ENCODE measurements at places on chromosomes 2 and 18. TPM values are rescaled to one million over a fixed set of nuclear protein-coding genes. Genes with fewer than 3 reads are reported as not detected.

DNA sequence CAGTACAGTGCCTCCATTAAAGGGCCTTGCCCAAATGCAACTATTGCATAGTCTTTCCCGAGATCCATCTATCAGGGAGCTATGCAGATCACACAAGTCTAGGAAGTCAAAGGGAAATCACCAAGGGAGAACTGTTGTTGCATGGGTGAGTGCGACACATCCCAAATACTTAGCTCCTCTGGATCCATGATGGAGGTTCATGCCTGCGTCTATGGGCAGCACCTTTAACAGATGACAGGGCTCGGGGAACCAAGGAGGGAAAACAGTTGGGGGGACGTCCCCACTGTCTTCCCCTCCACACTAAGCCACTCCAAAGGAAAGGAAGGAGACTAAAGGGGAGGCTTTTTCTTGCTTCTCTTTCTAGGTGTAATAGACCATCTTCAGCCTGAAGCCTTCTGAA, 552.8 kb upstream of the PKDCC start:
- H3K27ac ChIP-seq: no peak overlapping the region
- H3K4me3 ChIP-seq: no peak overlapping the region
- H3K27me3 ChIP-seq: no peaks in the 10 kb centered on the region
- no peak for DNase-seq
- no peaks in the 10 kb centered on the region for H3K4me1 ChIP-seq

- H3K27me3 ChIP-seq: no peaks in the 10 kb centered on the region
- H3K4me3 ChIP-seq: no peak overlapping the region
- H3K36me3 ChIP-seq: peaks cover 3% of the 10 kb centered on the region
- H3K4me1 ChIP-seq: peaks cover 37% of the 10 kb centered on the region
- H3K27ac ChIP-seq: no peak overlapping the region
- DNase-seq: no peak
Observed at GRCh38 chr2:168155046-168155445, 92.3 kb downstream of the STK39 start.

DNA sequence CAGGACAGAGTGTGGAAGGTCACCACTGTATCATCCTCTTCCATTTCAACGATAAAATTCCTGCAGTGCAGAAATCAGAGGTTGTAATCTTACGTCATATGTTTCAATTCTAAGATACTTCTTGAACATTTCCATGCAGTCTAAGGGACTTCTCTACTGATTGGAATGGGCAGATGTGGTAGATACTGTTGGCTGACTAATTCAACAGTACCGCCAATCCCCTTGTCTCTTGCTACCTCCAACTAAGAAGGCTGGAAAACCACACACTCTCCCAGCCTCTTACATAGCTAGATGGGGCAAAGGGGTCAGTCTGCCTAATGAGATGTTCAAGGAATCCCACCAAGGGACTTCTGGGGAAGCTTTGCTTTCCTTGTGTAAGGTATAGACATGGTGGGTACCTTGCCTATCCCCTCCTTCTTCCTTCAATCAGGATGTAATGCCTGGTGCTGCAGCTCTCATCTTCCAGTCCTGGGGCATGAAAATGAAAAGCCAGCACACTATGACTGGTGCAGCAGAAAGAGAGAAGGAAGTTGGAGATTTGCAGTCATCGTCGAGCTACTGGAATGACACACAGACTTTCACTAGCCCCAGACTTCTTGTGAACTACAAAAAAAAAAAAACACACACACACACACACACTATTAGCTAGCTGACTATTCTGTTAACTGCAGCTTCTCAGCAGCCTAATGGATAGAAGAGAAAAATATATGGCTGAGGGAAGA, 84.1 kb downstream of the ALPK2 start:
- H3K4me1 ChIP-seq: peaks cover 9% of the 10 kb centered on the region
- H3K36me3 ChIP-seq: no peaks in the 10 kb centered on the region
- DNase-seq: no peak
- H3K4me3 ChIP-seq: no peak overlapping the region

- H3K4me1 ChIP-seq: no peaks in the 10 kb centered on the region
- peaks cover 39% of the 10 kb centered on the region for H3K36me3 ChIP-seq
- no peak overlapping the region for H3K27ac ChIP-seq
- no peak for DNase-seq
Observed at GRCh38 chr2:127847931-127848330, 10.0 kb downstream of the POLR2D start.

- H3K36me3 ChIP-seq: no peaks in the 10 kb centered on the region
- H3K4me3 ChIP-seq: no peak overlapping the region
- peaks cover 30% of the 10 kb centered on the region for H3K4me1 ChIP-seq
- peak overlapping the region; percentile 90 for H3K27ac ChIP-seq
- no peak for DNase-seq
- no peaks in the 10 kb centered on the region for H3K27me3 ChIP-seq
Observed at GRCh38 chr2:160970052-160970965, 189.9 kb upstream of the TANK start.

DNA sequence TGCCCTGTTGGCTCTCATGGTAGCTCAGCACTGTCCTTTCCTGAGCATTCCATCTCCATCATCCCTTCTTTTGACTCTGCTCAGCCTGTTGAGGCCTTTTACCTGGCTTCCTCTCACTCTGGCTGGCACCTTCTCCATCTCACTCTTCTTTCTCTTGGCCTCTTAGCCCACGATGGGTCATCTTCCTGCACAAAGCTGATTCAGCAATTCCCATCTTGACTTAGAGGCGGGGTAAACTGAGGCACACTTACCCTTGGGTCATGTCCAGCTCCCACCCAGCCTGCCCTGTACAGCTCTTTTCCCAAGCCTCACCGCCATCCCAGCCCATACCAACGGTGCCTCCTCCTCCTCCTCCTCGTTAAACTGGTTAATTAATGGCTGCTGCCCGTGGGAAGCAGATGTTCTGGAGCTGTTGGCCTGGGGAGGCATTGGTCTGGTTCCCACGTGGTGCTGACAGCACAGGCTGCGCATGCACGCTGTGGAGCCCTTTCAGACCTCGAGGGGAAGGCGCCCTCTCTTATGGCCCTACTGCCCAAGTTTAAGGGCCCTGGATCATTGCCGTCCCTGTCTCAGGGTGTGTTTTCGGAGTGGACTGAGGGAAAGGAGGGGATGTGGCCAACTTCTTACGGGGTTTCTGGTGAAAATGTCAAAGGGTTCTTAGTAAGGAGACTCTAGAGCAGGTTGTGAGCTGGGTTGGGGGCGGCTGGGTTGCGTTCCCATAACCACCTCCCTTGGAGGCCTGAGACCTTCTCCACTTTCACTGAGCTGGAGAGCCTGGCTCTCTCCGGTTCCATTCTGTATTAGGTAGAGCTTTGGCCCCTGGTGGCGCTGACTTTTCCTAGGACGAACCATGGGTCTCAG, 10.9 kb downstream of the WNT10A start:
- no peak overlapping the region for H3K4me3 ChIP-seq
- no peak for DNase-seq
- H3K36me3 ChIP-seq: peaks cover 16% of the 10 kb centered on the region
- H3K4me1 ChIP-seq: peaks cover 51% of the 10 kb centered on the region

The LRATD1 gene
- 2.6 TPM for total RNA-seq

The OXER1 gene
- 7.5 TPM for total RNA-seq

The HOXD4 gene
- 0.67 TPM for total RNA-seq

Measured in mesothelial cell of epicardium (in vitro differentiated cells).